ENCODE measurements at places on chromosomes 5 and 9.

GRCh38 chr9:22105005-22105722, 96.1 kb upstream of the CDKN2B start:
- DNase-seq = no peak

- DNase-seq = no peak
These were observed 155.1 kb downstream of the NR3C1 start for GRCh38 chr5:143248391-143248790.

- no peak for DNase-seq
These were observed 6.2 kb upstream of the LIFR start for GRCh38 chr5:38562444-38563210.

GRCh38 chr5:79961716-79962574, 29.1 kb downstream of the MTX3 start:
- DNase-seq = no peak

- no peak for DNase-seq
These were observed 91.4 kb upstream of the IRX4 start for GRCh38 chr5:1974081-1974480.

DNA sequence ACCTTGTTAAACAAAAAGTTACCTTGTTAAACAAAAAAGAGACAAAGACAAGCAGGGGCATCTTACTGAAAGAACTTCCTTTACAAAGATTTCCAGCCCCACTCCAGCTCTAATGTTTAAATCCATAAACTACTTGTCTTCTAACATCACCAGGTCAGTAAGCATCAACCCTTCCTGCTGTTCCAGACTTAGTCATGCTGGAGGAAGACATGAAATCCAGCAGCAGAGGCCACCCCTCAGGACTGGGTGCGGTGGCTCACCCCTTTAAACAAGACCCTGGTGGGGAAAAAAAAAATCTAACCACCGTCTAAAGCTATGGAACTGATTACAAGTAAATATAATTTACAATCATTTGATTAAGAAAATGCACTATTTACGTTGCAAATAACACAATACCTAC, 9.1 kb downstream of the PDCL start:
- no peak for DNase-seq

DNA sequence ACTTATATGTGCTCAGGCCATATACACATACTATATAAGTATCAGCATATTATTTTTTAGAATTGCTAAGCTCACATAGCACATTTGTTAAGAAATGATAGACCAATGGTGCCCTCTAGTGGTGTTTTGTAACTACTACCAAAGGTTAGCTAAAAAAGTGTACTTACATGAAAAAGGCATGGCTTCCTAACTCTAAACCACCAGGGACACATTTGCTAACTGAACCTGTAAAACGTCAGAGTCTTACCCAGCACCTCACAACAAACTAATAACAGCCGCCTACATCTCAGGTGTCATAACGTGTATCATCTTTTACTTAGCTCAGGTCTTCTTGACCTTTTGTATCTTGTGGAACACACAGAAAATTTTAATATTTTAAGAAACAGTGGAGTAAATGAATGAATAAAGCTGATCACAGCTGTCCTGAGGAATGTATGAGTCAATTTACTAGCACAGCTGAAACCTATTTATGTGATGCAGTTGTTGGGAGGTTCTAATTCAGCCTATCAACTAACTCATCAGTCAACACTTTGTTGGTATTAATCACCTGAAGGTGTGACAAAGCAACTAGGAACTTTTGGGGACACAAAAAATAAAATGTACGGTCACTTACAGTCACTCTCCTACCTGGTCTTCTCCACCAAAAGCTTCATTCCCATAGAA, 72.9 kb downstream of the BAAT start:
- DNase-seq = peak; percentile 83

DNA sequence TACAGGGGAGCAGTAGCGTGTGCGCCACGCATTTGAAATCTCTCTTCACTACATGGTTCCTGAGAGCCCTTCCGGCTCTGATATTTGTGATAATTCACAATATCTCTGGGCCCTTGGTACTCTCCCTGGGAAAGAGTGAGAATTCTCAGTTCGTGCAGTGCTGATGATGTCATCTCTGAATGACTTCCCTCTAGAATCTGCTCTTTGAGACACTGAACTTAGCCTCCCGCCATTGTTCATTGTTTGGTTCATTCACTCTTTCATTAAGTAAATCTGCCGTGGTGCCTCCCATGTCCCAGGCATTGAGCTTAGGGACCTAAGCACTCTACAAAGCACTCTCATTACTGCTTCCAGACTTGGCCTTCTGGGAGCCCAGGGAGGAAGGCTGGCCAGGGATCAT, 94.0 kb downstream of the PPARGC1B start:
- DNase-seq = no peak

DNA sequence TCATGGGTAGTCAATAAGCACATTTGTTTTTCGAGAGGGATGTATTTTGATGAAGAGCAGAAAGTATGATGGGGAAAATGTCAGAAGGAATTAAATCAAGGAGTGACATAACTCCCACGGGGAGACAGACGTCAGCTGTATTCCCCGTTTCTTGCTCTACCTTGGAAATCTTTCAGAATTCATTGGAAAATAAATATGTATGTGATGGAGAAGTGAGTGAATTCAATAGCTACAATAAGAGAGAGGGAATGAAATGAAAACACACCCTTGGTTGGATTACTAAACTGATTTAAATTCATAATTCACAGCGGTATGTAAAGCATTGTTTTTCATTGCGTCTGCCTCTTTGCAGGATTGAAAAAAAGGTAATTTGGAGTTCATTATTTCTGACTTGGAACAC, 209.7 kb upstream of the KLF4 start:
- DNase-seq = no peak

DNA sequence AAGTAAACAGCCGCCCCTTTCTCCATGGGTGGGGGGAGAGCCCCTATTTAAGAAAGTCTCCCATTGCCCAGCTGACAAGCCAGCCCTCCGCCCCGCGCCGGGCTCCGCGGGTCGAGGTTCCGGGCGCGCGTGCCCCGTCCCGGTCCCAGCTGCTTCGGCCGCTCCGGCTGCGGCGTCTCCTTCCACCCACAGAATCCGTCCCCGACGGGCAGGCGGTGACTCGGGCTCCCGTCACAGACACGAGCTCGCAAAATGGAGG, 223 bp downstream of the NR3C1 start:
- DNase-seq = no peak

GRCh38 chr9:79116709-79117108, 455.1 kb upstream of the TLE4 start:
- DNase-seq = no peak

- DNase-seq = no peak
These were observed 197.7 kb downstream of the PTTG1 start for GRCh38 chr5:160619381-160619780.

DNA sequence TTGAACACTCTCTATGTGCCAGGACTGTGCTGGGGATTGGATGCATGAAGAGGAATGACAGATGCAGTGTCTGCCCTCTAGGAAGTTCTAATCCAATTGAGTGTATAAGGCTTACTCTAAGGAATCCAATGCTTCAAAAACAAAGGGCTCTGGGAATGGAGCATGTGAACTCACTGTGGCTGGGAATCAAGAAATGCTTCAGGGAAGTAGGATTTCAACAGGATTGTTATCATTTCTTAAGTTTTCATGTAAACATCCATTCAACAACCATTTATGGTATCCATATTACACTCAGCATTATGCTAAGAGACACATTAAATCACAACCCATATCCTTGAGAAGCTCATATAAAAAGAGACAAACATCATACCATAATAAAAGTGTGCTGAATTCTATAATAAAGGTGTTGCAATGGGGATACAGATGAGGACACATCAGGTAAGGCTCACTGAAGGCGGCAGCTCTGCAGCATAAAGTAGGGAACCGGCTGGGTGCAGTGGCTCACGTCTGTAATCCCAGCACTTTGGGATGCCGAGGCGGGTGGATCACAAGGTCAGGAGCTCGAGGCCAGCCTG, 11.3 kb downstream of the SIL1 start:
- no peak for DNase-seq

- DNase-seq = peak; percentile 59
These were observed 70.4 kb upstream of the CTSV start for GRCh38 chr9:97109194-97109811.

DNA sequence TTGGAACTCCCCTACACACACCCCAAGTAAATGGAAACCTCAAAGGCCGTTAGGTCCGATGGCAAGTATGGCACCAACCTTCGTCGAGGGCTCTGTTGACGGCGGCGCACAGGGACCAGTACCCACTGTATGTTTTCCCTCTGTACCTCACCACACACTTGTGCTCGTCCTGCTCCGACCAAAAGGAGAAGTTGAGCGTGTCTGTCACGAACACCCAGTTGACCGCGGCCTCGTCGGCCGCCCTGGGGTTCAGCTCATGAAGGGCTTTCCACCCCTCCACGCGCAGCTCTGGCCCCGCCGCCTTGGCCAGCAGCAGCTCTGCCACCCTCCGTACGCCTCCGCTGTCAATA, 24.0 kb downstream of the HNRNPK start:
- no peak for DNase-seq

- no peak for DNase-seq
These were observed 430.4 kb upstream of the NUDT12 start for GRCh38 chr5:103993031-103993430.

- DNase-seq = no peak
These were observed 17.9 kb downstream of the ZFR start for GRCh38 chr5:32426440-32427151.

DNA sequence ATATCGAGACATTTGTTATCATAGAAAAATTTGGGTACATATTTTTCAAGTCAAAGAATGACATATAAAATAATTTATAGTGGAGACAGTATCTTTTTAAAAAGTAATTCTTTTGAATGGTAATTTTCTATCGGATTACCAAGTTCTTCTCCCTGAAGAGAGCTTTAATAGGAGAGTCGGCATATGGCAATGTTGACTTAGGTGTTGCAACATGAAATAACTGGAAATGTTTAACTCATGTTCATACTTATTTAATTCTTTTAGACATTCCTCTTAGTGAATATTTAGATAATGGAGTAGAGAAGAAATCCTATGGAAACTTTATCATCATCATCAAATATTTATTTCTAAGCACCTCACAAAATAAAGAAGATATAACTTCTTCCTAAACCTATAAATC, 118.2 kb upstream of the CTNND2 start:
- no peak for DNase-seq

DNA sequence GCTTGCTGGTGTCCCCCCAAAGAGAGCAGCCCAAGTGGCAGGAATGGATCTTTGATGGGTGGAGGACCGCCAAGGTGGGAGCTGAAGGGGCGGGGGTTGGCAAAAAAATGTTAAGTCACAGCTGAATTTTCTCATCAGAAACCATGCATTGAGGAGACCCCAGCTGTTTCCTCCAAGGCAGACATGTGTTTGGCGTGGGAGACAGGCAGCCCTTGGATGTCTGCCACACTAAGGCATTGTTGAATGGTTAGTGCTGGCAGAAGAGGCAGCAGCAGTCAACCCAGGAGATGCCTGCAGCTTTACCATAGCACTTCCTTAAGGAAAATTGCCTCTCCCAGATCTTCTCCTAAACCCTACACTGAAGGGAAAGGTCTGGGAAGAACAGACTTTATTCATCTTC, 394.9 kb upstream of the CD180 start:
- no peak for DNase-seq

DNA sequence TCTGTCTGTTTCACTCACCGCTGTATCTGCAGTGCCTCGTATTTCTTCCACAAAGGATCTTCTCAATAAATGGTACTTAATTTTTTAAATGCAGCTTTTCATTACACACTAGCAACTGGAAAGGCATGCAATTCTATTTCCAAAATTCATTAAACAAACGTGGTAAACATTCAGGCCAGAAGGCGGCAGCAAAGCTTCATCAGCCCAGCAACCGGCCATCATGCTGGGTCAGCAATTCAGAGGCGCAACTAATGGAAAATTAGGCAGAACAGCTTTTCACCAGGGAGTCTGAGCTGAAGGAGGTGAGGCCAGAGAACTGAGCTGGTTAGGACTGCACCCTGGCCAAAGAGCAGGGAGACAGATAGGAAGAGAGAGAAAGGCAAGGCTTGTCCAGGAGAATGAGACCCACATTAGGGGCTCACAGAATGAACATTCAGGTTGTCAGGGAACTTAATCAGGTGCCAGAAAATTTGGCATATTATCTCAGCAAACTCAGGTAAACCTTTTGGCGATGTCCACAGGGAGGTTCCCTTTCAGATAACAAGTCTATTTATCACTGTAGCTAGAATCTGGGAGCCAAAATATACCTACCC, 17.7 kb upstream of the RNF180 start:
- peak; percentile 17 for DNase-seq

DNA sequence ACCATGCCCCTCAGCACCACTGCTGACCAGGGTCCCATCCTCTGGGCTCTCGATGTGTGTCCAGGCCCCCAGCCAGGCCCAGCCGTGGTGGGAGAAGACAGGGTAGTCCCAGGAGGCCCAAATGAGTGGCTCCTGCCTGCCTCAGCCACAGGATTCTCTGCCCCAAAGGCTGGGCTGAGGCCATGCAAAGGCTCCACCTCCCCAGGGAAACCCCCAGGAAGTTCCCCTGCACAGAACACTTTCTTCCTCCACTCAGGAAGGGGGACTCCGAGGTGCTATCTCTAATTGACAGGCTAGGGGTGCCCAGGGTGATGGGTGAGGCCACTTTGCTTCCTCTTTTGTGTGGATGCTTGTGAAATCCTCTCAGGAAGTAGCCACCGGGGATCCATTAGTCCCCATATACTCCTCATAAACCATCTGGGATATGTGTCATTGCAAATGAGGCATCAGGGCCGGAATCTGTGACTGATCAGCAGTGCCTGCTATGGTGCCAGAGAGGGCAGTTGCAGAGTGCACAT, 23.1 kb upstream of the TDRD7 start:
- no peak for DNase-seq

DNA sequence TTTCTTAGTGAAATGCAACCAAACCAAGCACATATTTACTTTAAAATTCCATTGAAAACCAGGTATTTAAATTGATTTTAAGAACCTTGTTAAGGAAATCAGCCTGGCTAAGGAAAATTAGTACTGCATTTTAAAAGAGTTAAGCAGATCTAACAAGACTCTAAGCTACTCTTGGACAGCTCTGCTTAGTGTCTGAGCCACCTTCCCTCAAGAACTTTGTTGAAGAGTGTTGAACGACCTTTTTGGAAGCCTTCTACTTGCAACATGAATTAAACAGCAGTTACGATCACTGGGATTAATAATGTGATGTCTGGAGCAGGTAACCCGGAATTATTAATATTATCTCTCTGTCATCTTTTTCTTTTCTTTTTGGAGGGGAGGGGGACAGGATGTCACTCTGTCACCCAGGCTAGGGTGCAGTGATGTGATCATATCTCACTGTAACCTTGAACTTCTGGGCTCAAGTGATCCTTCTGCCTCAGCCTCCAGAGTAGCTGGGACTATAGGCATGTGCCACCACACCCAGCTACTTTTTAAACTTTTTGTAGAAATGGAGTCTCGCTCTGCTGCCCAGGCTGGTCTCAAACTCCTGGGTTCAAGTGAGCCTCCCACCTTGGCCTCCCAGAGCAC, 74.7 kb downstream of the ANKRD55 start:
- no peak for DNase-seq

DNA sequence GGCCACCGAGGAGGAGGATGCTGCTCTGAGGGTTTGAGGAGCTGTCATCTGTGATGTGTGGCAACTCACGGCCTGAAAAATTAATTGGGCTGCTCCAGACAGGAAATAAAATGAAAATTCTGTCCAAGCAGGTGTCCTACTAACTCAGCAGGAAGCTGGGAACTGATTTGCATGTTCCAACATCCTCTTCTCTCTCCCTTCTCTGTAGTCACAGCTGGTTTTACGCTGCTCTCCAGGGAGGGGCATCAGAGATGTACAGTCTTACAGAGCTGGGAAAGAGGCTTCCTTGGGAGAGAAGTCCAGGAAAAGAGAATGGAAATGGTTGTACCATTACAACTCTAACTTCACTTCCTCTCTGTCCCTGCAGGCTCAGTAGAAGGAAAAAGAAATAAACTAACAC, 24.2 kb upstream of the SIL1 start:
- DNase-seq = no peak

Data from A172 (cell line).